Stimulated activated CD4-positive, alpha-beta T cell treated with anti-CD3 and anti-CD28 coated beads, Interleukin-4, amount 100 ng/mL, for 1 hour (primary cell): ENCODE measurements at places on chromosomes 7 and 10.

DNA sequence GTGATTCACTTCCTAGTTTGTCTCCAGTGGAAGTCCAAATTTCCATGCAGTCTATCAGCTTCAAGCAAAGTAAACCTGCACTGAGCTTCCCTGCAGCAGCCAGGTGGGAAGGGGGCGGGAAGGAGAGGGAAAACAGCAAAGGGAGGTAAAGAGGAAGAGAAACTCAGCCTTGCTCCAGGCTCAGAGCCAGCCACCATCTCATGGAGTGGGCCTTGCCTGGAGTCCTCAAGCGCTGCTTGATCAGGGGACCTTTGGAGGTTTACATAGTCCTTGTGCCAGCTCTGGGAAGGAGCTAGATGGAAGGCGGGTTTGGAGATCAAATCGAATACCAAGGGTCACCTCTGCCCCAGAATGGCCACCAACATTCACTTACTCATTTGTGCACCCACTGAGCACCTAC is 7.4 kb downstream of the CRTAC1 start:
- DNase-seq: no peak

- no peak for DNase-seq
Measured at GRCh38 chr7:70719125-70719524, 412.8 kb upstream of the GALNT17 start.

GRCh38 chr7:72020311-72020710 is 391.8 kb downstream of the CALN1 start:
- DNase-seq: no peak

- DNase-seq: no peak
Measured at GRCh38 chr7:51187941-51188340, 128.7 kb downstream of the COBL start.

DNA sequence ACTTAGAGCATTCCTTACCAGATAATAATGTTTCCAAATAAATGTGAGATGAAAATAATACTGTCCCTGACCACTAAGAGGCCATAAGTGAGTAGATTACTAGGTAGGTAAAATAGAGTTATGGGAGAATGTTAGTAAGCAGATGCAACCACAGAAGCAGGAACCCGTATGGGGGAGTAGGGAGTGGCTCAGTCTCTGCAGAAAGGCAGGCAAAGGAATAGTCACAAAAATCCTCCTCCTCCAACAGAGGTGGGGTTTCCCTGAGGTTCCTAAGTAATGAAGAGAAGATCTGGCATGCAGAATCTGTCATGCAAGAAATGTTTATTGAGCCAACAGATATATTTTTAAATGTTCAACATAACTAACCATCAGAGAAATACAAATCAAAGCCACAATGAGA is 9.0 kb upstream of the YAE1 start:
- no peak for DNase-seq

GRCh38 chr10:5482016-5482415 is 17.4 kb downstream of the CALML5 start:
- DNase-seq: no peak

DNA sequence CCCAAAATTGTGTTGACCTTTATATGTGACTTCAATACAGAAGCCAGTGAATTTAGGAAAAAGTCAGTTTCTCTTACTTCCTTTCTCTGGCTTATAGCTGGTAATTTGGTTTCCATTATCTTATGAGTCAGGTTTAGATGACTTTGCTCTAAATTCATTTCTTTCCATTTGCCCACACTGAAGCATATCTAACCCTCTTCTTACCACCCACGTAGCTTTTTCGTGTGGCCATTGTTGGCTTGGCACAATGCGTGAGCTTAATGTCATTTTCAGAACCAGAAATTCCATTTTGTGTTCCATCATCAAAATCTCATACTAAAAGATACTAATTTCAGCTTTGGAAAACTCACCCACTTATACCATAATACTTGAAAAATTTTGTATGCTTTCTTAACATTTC is 271.2 kb downstream of the INHBA start:
- DNase-seq: no peak

- DNase-seq: no peak
Measured at GRCh38 chr10:35353805-35354204, 17.5 kb downstream of the CCNY start.

DNA sequence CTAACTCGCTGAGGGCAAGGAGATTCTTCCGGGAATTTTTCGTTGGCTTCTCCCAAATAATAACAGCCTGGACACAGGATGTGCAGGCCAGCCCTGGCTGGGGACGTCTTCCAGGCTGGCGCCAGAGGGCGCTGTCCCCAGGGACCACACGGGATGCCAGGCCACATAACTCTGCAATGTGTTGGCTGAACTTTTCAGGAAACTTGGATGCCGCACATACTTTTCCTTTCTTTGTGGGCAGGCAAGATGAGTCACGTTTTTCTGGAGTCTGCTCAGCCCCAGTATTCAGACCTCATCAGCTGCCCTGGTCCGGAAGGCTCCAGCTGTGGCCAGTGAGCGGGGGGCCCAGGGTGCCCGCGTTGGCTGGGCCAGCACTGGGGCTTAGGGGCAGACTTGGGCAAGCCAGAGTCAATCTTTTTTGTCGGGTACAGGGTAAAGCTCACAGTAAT is 122.7 kb downstream of the PRKAG2 start:
- peak; percentile 18 for DNase-seq

GRCh38 chr10:63497321-63497720 is 23.9 kb upstream of the REEP3 start:
- DNase-seq: no peak

DNA sequence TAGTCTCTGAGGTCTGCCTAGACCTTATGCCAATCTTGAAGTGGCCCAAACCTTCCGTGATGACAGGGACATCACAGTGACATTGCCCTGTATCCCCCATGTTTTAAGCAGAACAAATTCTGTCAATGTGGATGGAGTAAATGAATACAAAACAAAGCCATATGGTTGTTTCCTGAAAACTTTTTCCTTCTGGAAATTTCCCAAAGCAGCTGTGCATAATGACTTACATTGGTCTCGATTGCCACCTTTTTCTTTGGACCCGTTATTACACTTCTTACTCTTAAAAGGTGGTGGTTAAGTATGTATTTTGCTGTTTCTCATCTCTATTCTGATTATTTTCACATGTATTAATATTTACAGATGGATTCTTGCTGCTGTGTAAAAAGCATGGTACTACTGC is 411.2 kb upstream of the KLF6 start:
- no peak for DNase-seq

GRCh38 chr10:1981976-1982375 is 244.7 kb upstream of the ADARB2 start:
- DNase-seq: no peak

DNA sequence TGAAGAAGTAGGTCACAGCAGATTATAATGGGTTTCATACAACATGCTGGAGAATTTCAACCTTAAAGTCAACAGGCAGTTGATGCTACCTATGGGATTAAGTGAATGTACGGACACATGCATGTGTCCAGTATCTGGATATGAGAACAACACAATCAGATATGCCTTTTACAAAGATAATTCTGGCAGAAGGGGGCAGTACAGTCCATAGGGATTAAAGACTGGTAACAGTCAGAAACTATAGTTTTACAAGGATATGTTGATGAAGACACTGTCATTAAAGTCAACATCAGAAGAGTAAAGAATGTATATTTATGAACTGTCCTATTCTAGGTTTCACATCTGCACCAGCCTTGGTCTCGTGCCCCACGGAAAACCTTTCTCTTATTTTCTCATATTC is 41.5 kb downstream of the ANKMY2 start:
- no peak for DNase-seq

- no peak for DNase-seq
Measured at GRCh38 chr7:30206491-30206890, 71.7 kb downstream of the MTURN start.

- DNase-seq: no peak
Measured at GRCh38 chr7:6243168-6243567, 29.3 kb downstream of the CYTH3 start.

- DNase-seq: no peak
Measured at GRCh38 chr10:113414543-113414942, 138.3 kb upstream of the HABP2 start.

GRCh38 chr7:54541669-54542625 is at the start of gene VSTM2A:
TSS of gene VSTM2A (plus strand) at chr7:54542375. CDS start at chr7:54542731, 356 bp downstream.
- DNase-seq: no peak

- DNase-seq: peak; percentile 48
Measured at GRCh38 chr7:34991938-34992840, 45.1 kb downstream of the DPY19L1 start.

DNA sequence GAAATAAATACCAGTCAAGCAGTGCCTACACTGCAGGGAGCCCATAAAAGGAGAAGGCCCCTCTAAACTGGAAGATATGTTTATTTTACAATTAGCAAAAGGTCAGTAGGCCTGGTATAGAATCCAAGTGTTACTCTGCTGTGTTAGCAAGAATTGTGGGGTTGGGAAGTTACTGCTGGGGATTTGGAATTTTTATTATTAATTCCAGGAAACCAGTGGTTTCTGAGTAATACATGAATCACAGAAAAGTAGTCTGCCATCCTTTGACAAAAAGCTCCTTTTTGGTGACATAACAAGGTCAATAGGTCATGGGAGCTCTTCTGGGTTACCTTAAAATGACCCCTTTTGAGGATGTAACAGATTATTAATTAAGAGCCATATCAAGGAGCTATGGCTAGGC is 67.4 kb downstream of the ZNF92 start:
- no peak for DNase-seq

- DNase-seq: no peak
Measured at GRCh38 chr7:41175435-41175834, 527.5 kb downstream of the INHBA start.

DNA sequence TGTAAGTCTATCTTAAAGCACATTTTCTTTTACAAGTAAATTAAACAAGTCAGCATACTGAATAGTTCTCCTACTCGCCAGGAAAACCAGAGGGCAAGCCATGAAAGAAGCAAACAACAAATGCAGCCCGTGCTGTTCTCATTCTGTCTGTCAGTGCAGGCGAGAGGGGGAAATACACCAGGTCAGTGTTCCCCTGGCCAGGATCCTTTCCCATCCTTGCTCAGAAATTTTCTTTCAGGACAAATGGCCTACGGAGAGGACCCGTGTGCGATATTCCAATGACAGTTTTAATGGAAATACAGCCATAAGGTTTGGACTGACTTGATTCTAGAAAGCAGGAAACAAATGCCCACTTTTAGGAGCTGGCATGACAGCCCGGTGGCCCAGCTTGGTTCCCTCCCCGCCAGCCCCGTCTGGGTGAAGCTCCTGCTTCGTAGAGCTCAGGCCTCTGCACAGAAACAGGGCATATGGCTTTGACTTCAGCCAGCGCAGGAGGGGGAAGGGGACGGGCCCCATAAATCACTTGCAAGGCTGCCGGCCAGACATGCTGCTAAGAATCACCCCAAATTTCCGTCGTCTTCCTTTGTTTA is 67.8 kb downstream of the FRMD4A start:
- no peak for DNase-seq

- DNase-seq: no peak
Measured at GRCh38 chr10:91624633-91625032, 8.2 kb downstream of the PPP1R3C start.

DNA sequence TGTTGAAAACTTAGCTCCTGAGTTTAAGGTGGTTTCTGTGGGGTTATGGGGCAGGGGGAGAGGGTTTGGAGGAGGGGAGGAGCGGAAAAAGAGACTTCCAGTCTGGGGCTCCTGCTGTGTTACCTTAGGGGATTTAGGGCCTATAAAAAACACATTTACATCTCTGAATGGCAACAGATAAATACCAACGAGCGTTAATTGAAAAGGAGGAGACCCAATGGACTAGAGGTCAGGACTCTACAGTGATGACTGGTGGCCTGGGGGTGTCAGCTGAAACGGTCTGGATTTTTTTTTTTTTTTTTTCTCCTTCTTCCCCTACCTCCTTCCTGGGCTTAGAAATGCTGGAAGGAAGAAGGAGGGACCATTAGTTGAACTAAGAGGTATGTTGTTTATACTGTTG is 47.4 kb downstream of the AUTS2 start:
- DNase-seq: no peak

GRCh38 chr10:3470191-3470590 is 297.6 kb upstream of the PITRM1 start:
- DNase-seq: no peak

GRCh38 chr7:135204876-135205275 is 6.5 kb downstream of the WDR91 start:
- DNase-seq: no peak

- DNase-seq: no peak
Measured at GRCh38 chr7:146874722-146875121, 758.1 kb downstream of the CNTNAP2 start.

GRCh38 chr7:50544992-50545391 is 20.2 kb downstream of the DDC start:
- no peak for DNase-seq

GRCh38 chr10:43706166-43706565 is 57.5 kb upstream of the ZNF32 start:
- DNase-seq: no peak

- DNase-seq: no peak
Measured at GRCh38 chr7:17526621-17527020, 228.2 kb downstream of the AHR start.

GRCh38 chr10:87956055-87956454 is 92.6 kb downstream of the PTEN start:
- no peak for DNase-seq

GRCh38 chr10:112244197-112244596 is 39.0 kb upstream of the TECTB start:
- no peak for DNase-seq

- no peak for DNase-seq
Measured at GRCh38 chr7:38318803-38319416, 45.5 kb upstream of the TARP start.

DNA sequence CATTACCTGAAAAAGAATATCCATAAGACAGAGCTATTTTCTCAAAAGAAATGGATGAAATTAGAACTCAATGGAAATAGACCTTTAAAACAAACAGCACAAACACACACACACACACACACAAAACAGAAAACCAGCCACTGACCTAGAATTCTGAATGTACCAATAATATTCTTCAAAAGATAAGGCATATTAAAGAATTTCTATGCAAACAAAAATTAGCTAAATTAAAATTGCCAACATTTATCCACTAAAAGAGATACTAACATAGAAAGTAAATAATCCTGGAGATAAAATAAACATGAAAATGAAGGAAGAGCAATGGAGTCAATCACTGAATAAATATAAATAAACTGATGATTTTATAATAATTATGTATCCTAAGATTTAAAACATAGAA is 431.2 kb downstream of the SH2D4B start:
- no peak for DNase-seq

GRCh38 chr7:15461576-15461975 is 100.2 kb downstream of the AGMO start:
- no peak for DNase-seq

DNA sequence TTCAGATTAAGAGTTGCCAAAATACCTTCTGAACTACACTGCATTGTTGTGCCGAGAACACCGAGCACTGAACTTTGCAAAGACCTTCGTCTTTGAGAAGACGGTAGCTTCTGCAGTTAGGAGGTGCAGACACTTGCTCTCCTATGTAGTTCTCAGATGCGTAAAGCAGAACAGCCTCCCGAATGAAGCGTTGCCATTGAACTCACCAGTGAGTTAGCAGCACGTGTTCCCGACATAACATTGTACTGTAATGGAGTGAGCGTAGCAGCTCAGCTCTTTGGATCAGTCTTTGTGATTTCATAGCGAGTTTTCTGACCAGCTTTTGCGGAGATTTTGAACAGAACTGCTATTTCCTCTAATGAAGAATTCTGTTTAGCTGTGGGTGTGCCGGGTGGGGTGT is 45.0 kb downstream of the DAGLB start:
- DNase-seq: no peak

- DNase-seq: no peak
Measured at GRCh38 chr10:103967448-103968071, 620 bp downstream of the SLK start.

- DNase-seq: no peak
Measured at GRCh38 chr7:48042636-48043035, 7.3 kb downstream of the C7orf57 start.

- DNase-seq: no peak
Measured at GRCh38 chr7:27750316-27750715, 10.4 kb downstream of the TAX1BP1 start.

- DNase-seq: peak; percentile 26
Measured at GRCh38 chr7:104848138-104848990, 165.6 kb upstream of the KMT2E start.
